A673 (cell line): ENCODE measurements at places on chromosomes 7 and 10.

GRCh38 chr10:80537086-80537735, 491 bp upstream of the SH2D4B start:
- DNase-seq = no peak

- DNase-seq = no peak
Observed at GRCh38 chr10:43151371-43151770, 13.1 kb downstream of the CSGALNACT2 start.

DNA sequence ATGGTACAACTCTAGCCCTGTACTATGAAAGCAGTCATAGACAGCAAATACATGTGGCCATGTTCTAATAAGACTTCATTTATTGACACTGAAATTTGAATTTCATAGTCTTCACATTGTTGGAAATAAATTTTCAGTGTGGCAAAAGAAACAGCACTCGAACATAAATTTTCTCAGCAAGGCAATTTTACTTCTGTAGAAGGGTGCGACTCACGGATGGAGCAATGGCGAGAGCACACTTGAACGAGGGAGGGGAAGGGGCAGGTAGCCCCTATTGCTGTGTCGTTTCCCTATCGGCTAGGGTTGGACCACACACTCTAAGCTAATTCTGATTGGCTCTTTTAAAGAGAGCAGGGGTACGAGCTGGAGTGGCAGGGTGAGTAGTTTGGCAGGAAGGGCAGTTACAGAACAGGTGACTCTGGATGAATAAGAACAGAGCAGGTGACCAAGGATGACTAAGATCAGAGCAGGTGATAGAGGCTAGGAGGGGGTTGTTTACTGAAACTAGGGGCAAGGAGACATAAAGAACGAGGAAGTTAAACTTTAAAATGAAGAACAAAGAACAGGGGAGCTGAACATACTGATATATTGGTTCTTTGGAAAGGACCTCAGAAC, 52.0 kb downstream of the LRRC4 start:
- DNase-seq = no peak

DNA sequence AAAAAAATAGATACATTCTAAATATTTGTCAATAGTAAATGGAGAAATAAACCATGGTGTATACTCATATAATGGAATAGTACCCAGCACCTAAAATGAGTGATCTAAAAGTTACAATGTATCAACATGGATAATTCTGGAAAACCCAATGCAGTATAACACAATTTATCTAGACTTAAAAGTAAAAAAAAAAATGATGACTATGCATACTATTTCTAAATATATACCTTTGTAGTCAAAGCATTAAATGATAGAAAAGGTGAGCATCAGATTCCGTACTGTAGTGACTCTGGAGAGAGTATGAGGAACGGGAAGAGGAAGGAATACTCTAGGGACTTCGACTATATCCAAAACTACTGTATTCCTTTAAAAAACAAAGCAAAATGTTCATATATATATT, 115.2 kb upstream of the CDCA7L start:
- no peak for DNase-seq

GRCh38 chr10:103055105-103055504, 137.0 kb downstream of the CNNM2 start:
- no peak for DNase-seq

DNA sequence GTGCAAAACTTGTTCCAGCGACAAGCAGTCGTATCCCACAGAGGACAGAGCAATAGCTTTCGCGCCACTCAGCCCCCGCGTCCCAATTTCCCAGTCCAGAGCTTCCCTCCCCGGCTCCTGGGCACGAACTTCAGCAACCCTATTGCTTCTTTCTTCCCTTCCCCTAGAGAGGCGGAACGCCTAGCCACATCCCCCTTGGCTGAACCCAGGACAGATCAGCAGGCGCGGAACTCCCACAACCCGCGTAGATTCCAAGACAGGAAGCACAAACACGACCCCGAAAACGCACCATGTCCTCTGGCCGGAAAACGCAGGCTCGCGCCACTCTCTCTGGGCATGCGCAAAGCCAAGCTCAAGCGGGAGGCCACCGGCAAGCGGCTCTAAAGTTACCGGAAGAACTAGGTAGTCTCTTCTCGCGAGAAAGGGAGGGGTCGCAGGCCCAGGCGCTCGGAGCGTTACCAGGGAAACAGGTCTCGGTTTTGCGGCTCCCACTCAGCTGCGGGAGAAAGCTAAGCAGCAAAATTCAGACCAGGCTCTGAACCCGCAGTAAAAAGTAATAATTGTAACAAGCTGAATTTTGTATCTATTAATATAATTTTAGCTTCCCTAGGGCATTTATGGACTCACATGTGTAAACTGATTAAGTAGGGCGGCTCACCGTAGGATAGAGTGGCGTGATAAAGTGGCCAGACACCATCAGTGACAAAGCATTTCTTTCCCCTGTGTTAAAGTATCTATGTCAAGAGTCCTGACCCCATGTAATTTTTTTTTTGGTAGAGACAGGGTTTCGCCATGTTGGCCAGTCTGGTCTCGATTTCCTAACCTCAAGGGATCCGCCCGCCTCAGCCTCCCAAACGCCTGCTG, at the start of gene TMEM209:
Gene TMEM209 (minus strand): TSS at position 323 of the 864 bp plus-strand sequence. CDS start 31 bp downstream, at position 292.
- peak; percentile 99 for DNase-seq

- no peak for DNase-seq
Observed at GRCh38 chr7:41122256-41122987, 580.5 kb downstream of the INHBA start.

DNA sequence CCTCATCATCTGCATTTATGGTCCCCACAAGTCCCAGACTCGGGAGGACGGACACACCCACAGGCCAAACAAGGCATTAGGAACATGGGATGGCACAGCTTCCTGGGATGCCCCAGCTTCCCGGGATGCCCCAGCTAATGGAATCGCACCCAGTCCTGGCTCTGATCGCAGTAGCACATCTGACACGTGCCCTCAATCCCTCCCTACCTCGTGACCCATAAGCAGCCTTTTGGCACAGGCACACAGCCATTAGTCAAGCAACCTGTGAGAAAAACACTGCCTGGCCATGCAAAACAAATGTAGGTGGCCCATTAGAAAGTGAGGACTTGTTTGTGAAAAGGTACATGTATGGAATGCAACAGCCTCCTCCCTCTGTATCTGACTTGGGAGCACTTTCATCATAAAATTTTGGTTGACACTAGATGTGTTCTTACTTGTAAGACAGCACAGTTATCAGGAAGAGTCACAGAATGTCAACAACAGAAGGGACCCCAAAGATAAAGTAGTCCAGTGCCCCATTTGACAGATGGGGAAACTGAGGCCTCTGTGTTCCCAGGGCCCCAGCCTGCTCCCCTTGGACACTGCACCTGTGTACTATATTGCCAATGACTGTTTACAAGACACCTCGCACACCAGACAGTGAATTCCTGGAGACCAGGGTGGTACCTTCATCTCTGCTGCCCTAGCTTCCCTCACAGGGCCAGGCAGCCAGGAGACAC, 34.4 kb downstream of the DLG5 start:
- no peak for DNase-seq

DNA sequence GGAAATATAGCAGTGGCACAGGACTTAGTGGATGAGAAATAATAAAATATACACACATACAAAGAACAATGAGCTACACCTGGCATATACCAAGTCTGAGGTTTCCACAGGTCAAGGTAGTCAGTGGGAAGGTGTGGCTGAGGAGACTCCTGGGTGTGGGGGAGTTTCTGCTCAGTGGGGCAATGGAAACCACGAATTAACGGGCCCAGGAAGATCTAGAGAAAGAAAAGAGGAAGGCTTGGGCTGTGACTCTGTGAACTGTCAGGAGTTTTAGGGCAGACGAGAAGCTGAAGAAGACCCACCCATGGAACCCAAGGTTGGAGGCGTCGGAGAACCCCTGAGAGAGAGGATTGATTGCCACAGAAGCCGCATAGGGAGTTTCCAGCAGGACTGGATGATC, 196.5 kb downstream of the HERPUD2 start:
- DNase-seq = no peak

DNA sequence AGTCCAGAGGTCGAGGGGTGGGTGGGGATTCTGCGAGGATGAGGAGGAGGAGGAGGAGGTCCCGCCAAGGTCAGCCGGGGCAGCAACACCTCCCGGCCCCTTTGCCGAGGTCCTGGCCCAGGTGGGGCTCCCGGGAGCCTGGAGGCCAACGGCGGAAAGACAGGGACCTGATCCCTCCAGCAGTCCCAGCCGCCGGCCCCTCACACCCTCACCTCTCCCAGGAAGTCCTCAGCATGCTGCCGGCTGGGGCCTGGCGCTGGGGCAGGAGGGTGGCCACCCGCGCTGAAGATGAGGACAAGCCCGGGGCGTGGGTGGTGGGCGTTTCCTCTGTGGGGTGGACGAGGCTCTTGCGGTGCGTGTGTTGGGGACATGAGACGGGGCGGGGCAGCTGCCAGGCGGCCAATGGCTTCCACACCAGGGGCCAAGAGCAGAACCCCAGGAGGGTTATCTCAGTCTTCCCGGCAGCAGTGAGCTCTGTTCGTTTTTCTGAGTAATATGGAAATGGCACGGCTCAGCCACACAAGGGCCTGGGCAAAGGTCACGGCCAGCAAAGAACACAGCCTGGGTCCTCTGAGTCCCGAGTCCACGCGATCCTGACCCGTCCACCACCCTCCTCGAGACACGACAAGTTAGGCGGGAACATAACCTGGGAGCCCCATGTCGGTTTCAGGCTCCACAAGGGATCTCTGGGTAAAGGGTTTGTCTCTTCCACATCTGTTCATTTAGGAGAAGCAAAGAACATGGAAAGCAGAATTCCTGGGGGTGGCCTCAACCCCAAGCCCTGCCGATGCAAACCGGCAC, 82.9 kb upstream of the PDGFA start:
- no peak for DNase-seq

DNA sequence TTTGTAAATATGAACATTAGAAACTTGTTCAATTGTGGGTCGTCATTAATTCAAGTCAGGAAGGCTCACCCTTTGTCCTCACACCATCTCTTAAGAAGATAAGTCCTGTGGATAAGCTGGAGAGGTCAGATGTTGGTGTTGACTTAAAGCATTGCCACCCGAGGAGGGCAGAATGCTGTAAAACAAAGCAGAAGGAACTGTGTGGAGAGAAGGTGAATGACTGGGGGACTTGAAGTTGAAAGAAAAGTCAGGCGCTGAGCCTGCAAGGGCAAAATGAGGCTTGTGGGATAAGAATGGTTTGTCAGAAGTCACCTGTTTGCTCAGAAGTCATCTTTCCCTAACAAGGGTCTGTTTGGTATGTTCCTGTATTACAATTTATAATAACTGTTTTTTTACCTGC, 9.1 kb downstream of the RPA3 start:
- DNase-seq = no peak

DNA sequence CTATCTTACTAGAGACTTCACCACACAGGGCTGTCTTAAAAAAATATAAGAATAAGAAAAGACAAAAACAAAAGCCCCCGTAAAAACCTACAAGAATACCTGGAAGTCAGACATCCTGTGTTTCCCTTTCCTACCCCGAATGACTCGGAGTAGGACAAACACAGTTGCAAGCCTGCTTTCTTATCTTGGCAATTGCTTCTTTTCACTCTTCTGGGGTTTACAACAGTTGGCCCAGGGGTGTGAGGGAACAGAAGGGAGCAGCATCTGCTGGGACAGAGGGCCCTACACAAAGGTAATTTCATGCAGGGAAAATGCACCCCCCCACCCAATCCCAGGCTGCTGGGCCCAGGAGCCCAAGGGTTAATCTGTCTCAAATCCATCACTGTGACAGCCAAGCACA, 220.6 kb downstream of the ARHGAP12 start:
- DNase-seq = no peak

DNA sequence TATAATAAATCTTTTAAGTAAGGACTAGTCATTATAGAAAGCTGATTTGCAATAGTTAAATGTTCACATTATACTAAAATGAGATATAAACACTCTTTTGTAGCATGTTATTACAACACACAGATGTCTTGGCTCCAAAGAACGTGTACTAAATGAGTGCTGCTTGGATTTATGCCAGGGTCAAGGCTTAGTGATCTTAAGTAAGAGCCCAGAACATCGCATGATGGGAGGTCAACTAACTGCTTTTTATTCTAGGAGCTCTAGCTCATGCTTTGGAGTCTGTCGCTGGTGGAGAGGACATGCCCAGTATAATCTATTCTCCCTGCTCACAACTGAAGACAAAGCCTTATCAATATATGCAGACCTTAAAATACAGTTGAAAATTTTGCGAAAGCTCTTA, 315.1 kb downstream of the BBS9 start:
- DNase-seq = peak; percentile 11

DNA sequence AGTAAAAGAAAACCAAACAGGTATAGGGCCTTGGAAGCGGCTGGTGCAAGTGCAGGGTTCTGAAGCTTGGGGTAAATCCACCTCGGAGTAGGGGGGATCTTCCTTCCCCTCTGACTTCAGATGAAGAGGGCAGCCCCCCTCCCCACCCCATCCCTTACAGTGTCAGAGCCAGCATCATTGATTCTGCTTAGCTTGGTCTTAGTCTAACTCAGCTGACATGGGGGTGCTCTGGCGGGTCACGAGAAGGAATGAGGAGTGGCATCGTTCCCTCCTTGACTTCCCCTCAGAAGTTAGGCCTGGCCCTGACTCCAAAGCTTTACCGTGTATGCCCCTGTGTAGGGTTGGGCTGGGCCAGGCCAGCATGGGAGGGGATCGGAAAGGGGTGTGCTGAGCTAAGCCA, 44.2 kb upstream of the SAMD8 start:
- no peak for DNase-seq

GRCh38 chr10:132293201-132293812, 14.4 kb downstream of the STK32C start:
- no peak for DNase-seq

GRCh38 chr7:47949703-47950102, 1.4 kb upstream of the PKD1L1 start:
- no peak for DNase-seq

- no peak for DNase-seq
Observed at GRCh38 chr7:3358991-3359390, 57.9 kb downstream of the SDK1 start.

DNA sequence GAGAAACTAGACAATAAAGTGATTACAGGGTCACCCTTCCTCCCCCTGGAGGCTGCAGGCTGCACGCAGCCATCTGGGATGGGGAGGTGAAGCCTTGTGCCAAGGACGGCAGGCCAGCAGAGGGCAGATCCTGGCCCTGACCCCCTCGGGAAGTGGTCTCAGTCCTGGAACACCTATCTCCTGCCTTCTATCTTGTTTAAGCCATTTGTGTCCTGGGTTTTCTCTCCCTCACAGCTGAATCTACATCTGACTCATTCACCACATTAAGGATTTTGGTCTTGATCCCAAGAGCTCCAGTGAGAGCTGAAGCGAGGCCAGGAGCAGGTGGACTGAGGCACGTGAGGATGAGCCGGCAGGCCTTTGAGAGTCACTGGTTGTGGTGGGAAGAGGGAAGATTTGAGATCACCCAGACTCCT, 16.4 kb upstream of the PARP12 start:
- DNase-seq = no peak

GRCh38 chr7:156840134-156840533, 52.8 kb downstream of the LMBR1 start:
- DNase-seq = peak; percentile 29

GRCh38 chr7:149202831-149203231, 7.5 kb downstream of the ZNF282 start:
- no peak for DNase-seq

DNA sequence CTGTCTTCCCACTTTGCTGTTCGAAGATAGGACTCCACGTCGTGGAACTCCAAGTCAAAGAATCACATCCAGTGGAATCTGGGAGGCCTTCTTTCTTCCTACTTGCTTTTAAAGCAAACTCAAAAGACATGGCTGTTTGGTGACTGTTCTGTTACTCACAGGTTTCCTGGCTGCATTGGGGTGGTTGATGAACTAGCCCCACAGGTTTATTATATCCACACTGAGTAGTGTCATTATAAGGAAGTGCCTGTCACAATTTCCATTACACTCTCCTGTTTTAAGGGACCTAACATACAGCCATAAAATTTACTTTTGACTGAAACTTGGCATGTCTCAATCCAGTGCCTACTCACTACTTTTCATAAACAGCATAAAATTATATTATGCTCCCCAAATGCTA, 287.3 kb upstream of the SP4 start:
- no peak for DNase-seq
